ENCODE measurements at places on chromosomes 11 and 22.

DNA sequence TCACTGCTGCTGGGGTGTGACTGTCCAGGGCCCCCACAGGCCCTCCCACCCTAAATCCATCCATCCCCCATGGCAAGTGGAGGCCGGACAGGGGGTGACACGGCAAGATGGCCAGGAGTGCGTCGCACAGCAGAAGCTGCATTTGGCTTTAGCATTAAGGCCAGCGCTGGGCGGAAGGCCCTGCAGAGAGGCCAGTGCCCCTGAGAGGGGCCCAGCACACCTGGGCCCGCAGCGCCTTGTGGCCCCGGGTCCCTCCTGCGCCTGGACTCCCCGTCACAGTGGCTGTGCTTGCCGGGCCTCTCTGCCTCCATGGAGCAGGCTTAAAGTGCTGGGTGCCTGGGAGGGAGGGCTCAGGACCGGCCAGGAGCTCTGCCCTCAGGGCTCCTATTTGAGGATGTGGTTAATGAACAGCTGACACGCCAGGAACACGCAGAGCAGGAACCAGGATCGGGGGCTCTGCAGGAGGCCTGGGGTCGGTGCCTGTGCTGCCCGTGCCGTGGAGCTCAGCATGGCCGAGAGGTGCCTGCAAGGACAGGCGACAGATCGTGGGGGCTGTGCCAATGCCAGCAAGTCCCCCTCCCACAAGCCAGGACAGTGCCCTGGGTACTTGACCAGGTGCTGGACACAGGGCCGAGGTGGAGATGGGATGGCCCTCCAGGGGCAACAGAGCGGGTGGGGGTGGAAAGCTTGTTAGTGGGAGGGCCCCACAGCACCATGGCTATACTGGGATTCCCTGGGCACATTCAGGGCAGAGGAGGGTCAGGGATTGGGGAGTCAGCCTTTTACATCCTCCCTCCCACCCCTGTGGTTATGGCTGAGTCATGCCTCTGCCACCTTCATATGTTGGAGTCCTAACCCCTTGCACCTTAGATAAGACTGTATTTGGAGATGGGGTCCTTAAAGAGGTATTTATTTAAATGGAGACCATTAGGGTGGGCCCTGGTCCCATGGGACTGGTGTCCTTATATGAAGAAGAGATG, 30.9 kb upstream of the CARS1 start:
- no peak for DNase-seq

DNA sequence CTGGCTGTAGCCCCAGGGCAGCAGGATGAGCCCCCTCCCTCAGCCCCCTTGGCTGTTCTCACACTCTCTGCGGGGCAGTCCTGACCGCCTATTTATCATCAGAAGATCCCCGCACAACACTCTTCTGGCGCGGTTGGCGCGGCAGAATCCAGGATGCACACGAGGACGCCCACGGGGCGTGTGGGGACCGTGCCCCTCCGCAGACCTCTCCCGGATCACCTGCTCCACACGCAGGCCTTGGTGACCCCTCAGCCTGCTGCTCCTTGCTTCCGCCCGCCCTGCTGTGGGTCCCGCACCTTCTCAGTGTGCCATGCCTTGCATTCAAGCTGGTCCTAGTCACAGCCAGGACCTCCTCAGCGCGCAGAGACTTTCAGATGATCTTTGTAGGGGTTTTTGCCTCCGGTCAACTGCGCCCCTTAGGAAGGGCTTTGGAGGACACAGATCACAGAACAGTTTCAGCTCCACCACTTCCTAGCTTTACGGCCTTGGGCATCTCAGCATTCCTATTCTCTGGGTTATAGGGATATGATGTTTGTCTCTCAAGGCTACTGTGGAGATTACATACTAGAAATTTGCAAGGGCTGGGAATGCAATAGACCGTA, 841 bp upstream of the TUB start:
- no peak for DNase-seq

DNA sequence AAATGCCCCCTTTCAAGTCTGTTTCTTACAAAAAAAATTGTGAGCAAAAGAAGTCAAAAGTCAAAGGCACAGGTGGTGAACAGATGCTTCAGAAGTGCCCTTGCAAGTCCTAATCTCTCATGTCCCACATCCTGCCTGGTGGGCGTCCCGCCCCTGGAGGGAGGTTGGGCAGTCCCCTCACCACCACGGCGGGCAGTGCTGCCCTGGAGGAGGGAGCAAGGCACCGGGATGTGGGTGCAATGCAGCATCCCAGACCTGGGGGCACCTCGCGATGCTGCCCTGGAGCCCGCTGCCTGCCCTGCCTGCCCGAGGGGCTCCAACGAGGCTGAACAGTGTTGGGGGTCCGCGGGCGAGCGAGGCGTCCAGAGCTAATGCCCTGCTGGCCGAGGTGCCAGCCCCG, 15.9 kb downstream of the MRGPRG start:
- no peak for DNase-seq

DNA sequence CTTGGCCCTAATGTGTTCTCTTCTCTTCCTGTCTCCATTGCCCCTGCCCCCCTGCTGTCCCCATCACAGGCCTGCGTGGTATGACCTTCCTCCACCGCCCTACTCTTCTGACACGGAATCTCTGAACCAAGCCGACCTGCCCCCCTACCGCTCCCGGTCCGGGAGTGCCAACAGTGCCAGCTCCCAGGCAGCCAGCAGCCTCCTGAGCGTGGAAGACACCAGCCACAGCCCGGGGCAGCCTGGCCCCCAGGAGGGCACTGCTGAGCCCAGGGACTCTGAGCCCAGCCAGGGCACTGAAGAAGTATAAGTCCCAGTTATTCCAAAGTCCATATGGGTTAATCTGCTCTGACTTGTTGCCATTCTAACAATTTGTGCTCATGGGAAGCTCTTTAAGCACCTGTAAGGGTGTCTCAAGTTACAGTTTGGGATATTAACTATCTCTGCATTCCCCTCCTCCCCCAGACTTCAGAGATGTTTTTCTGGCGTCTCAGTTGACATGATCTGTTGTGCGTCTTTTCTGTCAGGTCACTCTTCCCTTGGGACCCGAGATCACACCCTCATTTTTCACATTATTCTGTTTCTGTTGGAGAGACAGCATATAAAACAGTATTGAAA, 60.0 kb downstream of the COMMD9 start:
- DNase-seq: no peak

- DNase-seq: no peak
Observed at GRCh38 chr11:128457874-128458273, 129.5 kb downstream of the ETS1 start.
